ENCODE measurements at places on chromosomes 4 and X.

DNA sequence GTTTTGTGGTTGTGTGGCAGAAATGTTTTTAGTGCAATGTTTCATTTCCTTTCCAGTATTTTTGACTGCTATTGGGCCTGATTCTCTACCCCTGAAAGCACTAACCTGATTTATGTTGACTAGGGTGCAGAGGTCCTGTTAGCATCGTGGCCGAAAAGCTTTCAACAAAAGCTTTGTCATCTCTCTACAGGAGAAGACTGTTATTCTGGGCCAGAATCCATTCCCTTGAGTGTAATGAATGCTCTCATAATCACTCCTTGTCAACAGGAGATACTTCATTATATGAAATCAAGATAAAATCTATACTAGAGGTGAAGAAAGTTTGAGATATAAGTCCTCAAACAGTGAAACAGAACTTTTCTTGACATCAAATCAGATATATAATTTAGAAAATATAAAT is 195.5 kb downstream of the ZNF330 start:
- DNase-seq, result no peak

DNA sequence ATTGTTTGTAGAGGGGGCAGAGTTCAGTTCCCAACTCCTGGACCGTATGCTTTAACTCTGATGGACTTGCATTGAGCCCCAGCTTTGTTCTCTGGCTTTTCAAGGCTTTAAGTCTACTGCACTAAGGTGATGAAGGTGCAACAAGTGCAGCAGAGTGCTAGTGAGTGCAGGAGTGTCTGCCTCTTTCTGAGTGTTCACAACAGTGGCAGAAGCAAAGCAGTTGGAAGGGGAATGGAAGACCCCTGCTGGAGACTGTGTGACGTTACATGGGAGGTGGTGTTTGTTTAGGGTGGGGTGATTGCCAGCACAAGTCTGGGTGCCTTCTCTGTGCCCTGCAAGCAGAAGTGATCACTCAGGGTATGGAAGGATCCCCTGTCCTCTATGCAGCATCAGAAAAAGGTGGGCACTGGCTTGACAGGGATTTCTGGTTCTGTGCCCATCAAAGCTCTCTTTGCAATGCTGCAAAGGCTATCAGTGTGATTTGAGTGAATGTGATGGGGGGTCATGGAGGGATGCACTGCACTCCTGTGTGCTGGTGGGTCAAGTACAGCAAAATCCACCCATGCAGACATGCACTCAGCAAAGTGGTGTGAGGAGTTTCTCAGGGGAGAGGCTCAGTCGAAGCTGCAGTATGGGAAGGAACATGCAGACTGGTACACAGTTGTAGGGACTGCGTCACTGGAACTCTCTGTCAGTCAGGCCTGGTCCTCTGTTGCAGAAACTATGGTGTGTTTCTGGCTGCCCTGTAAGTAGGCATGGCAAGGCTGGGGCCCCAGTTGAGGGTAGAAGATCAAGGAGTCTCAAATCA is 70.9 kb upstream of the UGT2B7 start:
- no peak for DNase-seq

DNA sequence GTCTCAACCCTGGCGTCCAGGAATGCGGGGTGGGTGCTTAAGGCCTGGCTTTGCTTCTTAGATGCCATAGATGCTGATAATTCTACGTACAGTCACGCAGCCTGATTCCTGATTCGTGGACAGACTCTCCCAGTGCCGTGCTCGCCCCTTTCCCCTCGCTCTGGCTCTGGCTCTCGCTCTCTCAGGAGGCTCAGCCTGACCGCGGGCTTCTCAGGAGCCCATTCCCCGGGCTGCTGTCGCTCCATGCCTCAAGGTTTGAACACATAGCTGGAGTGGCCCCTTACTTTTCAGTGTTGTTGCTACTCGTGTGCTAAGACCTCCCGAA is 59.2 kb upstream of the ZC4H2 start:
- peak; percentile 52 for DNase-seq

DNA sequence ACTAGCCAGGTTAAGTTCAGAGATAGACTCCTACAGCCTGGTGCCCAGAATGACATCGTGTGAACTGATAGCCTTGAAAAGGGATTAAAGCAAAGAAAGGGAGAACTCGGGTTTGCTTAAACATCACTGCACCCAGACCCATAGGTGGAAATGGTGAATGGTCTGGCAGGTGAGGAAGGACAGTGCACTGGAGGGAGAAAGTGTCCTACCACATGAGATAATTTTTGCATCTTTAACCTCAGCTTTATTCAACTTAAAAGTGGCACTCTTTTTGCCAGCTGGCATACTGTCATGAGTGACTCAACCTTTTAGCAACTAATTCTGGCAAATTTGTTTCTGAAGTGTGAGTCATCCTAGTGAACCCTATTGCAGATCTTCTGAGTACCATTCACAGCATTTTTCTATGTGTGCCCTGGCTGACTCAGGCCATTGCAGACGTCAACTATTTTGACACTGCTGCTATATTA is 53.0 kb upstream of the DAPP1 start:
- no peak for DNase-seq

DNA sequence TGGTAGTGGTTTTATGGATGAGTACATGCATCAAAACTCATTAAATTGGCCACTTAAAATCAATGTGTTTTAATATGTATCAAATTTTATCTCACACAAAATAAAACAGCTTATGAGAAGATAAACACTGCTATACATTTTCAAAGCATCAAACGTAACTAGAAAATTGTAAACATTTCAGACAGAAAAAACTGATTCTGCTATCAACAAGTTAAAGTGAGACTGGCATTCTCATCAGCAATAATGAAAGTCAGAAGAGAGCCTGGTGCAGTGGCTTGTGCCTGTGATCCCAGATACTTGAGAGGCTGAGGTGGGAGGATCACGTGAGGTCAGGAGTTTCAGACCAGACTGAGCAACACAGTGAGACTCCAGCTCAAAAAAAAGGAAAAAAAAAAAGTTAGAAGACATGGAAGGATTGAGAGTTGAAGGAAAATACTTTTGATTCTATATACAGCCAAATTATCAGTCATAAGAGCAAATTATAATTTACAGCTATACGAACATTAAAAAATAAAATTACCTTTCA is 2.9 kb downstream of the TBCK start:
- no peak for DNase-seq

- no peak for DNase-seq
Measured at GRCh38 chr4:22692736-22693135, at the start of gene GBA3. TSS of gene GBA3 (plus strand) at chr4:22692937.

DNA sequence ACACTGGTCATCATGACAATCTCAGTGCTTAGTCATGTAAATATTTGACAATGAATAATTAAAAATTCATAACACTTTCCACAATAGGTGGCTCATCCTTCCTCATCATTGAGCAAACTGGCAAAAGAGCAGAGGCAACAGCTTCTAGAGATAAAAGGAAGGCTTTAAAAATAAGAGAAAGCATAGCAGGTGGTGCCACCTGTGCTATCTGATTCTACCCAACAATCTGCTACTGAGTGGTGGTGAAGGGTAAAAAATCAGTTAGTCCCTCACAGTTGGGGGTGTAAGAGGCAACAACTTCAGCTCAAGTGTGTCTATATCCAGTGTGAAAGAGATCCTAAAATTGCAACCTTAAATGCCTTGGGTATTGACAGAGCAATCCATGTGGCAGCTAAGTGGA is 280.1 kb upstream of the PPARGC1A start:
- no peak for DNase-seq

- no peak for DNase-seq
Measured at GRCh38 chr4:152925851-152926250, 10.3 kb upstream of the FHDC1 start.

DNA sequence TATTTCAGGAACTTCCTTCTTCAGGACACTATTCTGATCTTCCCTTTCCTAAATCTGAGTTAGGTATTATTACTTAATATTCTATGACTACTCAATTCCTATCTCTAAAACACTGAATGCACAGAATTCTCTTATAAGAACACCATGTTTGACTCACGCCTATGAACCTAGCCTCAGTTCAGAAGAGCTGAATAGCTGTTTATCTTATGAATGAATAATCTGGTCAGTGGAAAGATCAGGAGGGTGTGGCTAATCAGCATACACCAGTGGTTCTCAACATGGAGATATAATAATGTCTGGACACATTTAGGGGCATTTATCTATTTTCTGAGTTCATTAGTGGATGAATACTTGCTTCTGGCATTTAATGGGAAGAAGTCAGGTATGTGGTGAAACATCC is 24.2 kb downstream of the EPHA5 start:
- DNase-seq, result no peak

GRCh38 chrX:110915111-110915510 is 119.5 kb upstream of the CHRDL1 start:
- DNase-seq, result no peak

- DNase-seq, result no peak
Measured at GRCh38 chr4:8593264-8594096, 915 bp downstream of the CPZ start.

DNA sequence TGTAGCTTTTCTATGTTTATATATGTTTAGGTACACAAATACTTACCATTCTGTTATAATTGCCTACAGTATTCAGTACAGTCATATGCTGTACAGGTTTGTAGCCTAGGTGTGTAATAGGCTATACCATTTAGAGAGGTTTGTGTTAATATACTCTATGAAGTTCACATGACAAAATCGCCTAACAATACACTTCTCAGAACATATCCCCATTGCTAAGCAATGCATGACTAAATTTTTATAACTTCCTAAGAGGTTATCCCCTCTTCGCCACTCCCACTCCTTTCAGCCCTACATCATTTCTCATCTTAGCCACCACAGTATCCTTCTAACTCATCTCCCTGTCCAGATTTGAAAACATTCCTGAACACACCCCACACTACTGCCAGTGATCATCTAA is 83.7 kb upstream of the ZCCHC13 start:
- DNase-seq, result no peak

DNA sequence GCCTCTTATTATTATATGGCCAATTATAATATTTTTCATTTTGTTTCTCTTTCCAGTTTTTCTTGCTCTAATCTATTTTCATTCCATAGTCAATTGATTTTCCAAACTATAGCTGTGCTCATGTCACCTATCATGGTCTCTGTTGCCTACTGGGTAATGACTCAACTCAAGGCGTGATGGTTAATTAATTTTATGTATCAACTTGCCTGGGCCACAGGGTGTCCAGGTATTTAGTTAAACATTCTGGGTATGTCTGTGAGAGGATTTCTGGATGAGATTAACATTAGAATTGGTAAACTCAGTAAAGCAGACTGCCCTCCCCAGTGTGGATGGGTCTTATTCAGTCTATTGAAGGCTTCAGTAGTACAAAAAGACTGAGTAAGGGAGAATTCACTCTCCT is 9.9 kb downstream of the FHIP1A start:
- DNase-seq, result no peak

- no peak for DNase-seq
Measured at GRCh38 chr4:127732623-127733328, 2.6 kb downstream of the SLC25A31 start.

- no peak for DNase-seq
Measured at GRCh38 chr4:106409901-106410889, 41.6 kb upstream of the GIMD1 start.

GRCh38 chr4:115165503-115165902 is 52.1 kb upstream of the NDST4 start:
- no peak for DNase-seq
